ENCODE measurements at places on chromosomes 1 and 21.

DNA sequence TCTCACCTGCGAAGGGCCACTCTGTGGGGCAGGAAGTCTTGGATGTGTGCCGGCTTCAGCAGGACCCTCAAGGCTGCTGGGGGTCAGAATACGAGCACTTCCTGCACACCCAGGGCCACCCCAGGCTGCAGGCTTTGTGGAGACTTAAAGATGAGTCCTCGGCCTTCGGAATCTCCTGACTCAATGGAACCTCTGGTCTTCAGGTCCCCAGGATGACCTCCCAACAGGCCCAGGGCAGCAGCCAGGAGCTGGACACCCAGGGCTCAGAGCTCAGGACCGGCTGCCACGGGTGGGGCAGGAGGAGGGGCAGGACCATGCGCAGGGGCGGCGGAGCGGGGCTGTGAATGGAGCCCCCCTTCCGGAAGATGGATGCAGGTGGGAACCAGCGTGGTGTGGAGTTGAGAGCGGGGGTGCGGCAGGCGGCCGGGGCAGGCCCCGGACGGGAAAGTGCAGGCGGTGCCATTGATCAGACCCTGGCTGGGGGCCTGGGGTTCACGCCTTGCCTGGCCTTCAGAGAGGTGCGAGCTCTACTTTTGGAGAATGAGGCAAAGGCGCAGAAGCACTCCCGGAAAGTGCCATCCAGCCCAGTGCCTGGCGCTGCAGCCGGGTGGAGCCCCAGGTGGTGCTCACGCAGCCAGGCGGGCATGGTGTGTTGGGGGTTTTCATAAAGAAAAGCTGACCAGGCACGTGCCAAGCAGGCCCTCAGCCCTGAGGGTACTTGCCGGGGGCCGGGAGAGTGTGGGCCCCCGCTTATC is 10.4 kb downstream of the COL18A1 start:
- DNase-seq, result no peak

- DNase-seq, result no peak
Measured at GRCh38 chr1:211068976-211069375, 65.0 kb downstream of the KCNH1 start.

DNA sequence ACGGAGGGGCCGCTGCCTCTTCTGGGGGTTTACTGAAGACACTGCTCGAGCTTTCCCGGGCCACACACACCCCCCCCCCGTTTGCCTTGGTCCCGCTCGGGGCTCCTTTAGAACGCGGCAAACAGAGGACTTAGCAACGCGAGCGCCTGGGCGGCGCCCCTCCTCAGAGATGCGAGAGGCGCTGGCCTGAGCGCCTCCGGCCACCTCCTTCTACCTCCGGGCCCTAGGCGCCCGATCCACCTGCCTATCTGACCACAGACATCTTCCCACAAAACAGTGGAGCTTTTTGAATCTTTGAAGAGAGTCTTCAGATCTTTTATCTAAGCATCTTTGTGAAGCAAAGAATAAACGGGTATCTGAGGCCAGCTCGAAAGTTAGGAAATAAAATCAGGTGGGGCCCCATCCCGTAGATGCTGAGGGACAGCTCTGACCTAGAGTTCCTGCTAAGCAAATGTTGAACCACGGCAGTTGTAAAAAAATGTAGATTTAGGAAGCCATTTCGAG is 436 bp upstream of the TTLL7 start:
- DNase-seq, result peak; percentile 5

GRCh38 chr1:224565186-224565585 is 50.9 kb upstream of the CNIH3 start:
- peak; percentile 73 for DNase-seq

DNA sequence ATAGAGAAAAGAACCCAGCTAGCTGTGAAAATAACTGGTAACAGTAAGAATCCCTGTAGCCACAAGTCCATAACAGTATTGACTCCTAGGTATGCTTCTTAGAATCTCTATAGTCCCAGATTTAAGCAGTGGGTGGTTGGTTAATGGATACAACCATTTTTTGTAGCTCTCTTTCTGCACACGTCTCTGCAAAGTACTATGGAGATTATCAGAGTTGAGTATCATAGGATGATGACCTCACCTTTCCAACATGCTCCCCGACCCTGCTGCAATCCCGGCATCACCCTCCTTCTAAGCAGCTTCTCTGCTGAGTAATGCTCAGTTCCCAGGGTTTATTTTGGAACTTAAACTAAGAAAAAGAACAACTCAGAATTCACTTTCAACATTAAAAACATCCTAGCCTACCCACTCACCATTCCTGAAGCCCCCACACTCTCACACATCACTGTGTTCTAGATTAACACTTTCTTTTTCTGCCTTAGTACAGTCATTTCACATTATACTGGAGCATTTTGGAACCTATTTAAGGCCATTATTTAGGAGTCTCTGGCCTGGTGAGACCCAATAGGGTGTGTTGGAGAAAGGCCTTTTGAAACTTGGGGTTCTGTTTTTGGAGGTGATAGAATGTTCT is 2.7 kb downstream of the MLLT11 start:
- DNase-seq, result no peak

DNA sequence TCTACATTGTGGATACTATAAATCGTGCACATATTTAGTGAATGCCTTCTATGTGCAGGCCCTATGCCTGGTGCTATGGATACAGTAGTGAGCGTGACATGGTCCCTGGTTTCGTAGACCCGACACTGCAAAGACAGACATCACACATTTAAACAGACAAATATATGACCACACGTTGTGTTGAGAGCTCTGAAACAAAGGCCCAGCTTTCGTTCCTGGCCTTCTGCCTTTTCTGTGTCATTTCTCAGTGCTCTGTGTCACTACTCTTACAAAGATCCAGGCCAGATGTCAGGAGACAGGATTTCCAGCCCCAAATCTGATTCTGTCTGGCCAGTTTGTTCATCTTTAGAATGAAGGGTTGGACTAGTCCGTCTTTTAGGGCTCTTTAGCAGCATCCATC is 19.3 kb upstream of the TRABD2B start:
- no peak for DNase-seq

DNA sequence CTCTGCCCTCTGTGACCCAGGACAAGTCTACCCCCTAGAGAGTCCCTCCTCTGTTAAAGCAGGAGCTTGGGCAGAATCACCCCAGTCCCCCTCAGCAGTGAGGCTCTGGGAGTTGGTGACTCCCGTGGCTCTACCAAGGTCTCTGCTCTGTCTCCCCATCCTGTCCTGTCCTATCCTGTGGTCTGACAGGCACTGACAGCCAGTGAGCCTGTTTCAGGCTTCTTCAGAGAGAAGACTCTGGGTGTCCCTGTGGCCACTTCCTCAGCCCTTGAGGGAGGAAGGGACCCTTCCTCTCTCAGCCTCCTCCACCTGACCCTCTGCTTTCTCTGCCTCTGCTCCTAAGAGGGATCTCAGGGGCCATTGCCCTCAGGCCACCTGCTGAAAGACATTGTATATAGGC is 148.7 kb downstream of the FCRL5 start:
- DNase-seq, result no peak

DNA sequence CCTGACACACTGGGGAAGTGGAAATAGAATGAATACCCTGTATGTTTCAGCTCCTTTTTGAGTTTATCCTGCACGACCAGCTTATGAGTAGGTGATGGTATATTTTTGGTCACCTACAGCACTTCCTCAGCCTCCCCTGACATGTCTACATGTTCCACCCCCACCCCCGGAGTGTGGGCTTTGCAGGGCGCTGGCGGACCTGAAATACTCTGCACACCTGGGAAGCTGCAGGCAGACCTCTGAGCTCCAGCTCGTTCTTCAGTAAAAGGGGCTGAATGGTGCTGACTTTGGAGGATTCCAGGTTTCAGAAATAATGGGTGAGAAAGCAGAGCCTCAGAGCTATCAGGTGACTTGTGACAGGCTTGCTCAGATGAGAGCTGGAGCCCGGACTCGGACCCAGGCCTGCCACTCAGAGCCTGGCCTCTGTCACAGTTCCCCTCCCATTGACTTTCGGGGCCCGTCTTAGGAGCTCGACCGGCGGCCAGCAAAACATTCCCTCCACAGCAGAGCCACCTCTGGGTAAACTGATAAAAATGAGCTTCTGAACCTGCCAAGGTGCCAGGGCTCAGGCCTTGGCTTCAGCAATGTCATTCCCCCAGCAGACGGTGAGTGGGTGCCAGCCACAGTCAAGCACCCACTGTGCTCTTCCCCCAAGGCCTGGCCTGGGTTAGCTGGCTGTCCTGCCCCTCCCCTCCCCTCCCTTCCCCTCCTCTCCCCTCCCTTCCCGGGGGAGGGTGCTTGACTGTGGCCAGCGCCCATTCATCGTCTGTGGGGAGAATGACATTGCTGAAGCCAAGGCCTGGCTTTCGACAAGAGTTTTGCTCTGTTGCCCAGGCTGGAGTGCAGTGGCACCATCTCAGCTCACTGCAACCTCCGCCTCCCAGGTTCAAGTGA is 30.1 kb downstream of the DOP1B start:
- no peak for DNase-seq

- no peak for DNase-seq
Measured at GRCh38 chr1:109299558-109300343, 7.1 kb downstream of the MYBPHL start.

DNA sequence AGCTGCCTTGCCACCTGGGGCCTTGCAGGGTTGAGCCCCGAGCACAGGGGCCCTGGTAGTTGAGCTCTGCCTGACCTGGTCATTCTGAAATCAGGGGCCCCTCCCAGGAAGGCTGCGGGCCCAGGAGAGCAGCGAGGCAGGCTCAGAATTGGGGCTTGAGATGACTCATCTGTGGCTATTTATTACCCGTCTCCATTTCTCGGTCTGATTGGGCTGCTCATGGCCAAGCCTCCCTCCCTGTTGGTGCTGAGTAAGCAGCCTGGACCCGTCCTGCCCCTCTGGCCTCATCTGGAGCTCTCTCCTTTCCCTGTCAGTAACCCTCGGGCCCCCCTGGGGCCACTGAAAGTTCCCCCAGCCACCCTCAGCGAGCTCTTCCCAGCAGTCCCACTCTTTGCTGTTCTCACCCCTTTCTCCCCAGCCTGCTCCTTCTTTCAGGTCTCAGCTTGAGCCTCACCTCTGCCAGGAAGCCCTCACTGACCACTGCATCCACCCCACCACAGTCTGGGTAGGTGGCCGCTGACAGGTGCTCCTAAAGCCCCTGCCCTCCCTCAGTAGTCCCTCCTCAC is 11.0 kb upstream of the TNFRSF8 start:
- DNase-seq, result peak; percentile 28

GRCh38 chr1:177847843-177848242 is 122.0 kb downstream of the SEC16B start:
- DNase-seq, result no peak

DNA sequence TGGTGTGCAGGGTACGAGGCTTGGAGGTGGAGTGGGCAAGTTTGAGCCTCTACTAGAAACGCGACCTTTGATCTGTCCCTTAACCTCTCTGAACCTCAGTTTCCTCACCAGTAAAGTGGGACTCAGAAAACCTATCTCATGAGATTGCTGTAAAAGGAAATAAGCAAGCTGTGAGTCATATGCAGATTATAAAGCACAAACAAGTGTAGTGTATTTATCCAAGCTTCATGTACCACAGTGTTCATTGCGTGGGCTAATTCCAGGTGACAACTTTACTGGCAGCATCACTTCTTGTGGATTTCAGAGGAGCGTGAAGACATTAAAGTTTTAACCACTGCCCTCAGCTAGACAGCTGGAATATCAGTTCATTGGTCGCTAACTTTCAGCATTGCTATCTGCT is 44.4 kb downstream of the ZNF697 start:
- DNase-seq, result peak; percentile 46

DNA sequence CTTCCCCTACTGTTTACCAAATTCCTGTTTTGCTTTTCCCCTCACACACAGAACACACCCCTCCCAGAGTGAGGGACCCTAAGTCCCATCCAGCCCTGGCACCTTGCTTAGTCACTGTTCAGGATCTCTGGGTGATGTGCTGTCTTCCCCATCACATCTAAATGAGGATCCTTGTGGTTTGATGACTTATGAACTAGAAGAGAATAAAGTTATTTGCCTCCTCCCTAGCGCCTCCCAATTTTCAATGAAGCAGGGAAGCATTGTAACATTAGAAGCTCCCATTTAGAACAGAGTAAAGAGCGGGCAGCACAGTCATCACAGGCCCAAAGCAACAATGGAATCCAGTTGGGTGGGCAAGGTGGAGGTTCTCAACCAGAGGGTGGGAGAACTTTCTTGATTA is 27.0 kb downstream of the DISC1 start:
- DNase-seq, result no peak

GRCh38 chr1:209434066-209434465 is 149.4 kb upstream of the CAMK1G start:
- no peak for DNase-seq

DNA sequence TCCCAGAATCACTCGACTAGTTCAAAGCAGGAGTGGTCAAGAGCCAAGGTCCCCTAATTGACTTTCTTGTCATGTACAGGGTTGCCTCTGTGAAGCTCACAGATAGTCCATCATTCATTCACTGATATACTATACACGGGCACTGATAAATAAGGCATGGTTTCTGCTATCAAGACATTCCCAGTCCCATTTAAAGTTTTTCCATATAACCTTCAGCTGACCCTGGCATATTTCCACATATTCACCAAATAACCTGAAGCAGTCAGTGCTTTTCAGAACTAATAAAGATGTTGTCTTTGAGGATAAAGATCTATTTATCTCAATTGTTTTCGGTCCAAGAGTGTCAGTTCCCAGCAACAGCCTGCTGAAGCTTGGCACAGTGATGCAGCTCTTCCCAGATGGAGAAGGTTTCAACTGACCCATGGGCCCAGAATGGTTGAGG is 173.4 kb downstream of the ZZZ3 start:
- no peak for DNase-seq

DNA sequence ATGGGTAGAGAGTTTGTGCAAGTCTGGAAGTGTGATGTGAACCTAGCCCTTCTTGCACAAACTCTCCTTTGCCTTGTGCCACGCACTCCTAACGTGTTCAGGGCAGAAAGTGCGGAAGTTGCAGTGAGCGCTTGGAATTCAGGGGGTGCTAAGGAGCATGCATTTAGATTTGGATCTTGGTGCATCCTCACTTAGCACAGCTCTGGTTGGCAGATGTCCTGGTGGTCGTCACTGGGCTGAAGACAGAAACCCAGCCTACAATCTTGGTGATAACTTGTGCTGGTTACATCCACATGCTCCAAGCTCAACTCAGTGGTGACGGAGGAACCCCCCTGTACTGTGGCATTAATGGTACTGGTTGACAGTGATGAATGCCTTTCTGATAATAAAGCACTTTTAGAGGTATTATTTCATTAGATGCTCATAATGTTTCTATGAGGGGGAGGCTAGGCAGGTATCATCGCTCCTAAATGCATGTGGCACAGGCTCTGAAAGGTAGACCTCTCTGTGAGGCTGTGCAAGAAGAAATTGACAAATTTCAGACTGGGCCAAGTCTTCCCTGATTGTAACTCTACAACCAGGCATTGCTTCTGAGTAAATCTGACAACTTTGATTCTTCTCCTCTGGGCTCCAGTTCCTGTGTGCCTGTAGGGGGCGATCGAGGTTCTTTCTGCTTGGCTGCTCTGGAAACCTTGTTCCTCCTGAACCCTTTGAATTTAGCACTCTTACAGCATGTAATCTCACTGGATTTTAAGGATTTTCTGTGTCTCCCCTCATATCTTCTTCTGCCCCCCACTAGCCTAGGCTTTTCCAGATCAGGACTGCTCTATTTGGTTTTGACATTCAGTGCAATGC is 40.6 kb downstream of the MAPKAPK2 start:
- no peak for DNase-seq

GRCh38 chr21:35843911-35844667 is 216.2 kb downstream of the SETD4 start:
- no peak for DNase-seq
